ENCODE measurements at places on chromosomes 1 and 21.

DNA sequence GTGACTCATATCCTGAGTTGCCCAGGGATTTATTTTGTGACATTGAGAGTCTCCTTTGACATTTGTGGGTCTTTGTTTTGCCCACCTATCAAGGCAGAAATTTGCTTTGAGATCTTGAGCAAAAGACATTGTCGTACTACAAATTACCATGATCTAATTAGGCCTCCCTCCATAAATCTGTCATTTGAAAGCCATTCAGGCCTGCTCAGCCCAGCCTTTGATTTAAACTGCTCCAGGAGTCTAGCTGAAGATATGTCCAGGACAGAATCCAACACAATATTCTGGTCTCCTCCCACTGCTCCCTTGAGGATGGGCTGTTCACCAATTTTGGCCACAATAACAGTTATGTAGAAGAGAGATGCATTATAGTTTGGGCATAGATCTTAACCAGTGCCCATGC lies 86.7 kb downstream of the PROX1 start:
- no peak for DNase-seq

GRCh38 chr1:229440851-229441537 lies 7.1 kb upstream of the ACTA1 start:
- DNase-seq, result no peak

DNA sequence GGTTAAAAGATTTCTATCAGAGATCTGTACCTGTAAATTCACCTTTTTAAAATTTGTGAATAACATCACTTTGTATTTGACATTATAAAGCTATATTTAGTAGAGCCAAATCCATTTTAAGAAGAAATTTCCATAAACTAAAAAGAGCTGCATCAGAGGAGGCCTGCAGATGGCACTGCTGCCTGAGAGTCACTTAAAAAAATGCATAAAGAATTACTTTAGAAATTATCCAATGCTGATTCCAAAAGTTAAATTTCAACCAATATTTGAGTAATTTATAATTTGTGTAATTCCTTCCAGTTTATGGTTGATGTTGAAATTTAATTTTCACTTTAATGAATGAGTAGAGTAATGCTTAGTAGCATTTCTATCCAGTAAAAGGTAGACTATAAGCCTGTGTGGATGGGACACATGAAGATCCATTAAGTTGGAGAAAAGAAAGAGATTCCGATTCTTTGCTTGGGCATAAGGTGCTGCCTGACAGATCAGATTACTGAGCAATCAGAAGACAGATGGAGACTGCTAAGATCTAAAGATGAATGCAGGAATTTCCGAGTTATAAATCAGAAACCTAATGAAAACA lies 20.7 kb upstream of the RPE65 start:
- no peak for DNase-seq

GRCh38 chr1:164472841-164473240 lies 86.1 kb upstream of the PBX1 start:
- DNase-seq, result no peak

- no peak for DNase-seq
Measured at GRCh38 chr1:110440877-110441276, 10.1 kb upstream of the PROK1 start.

- no peak for DNase-seq
Measured at GRCh38 chr1:61120998-61121397, 38.6 kb downstream of the NFIA start.

DNA sequence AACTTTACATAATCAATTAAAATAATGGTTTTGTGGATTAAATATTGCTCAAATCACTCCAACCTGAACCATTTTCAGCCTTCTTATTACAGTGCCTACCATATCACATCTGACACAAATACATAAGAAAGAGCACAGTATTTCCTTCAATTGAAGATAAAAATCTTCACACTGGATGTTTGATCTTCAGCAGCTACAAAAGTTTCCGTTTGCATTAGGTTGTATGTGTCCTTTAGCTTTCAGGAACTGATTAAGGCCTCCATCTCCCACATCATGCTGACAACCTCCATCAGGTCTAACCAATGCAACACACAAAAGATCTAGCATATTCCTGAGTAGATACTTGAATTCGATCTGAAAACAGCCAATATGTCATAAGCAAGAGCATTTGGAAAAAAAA lies 195.1 kb upstream of the NR5A2 start:
- DNase-seq, result no peak

DNA sequence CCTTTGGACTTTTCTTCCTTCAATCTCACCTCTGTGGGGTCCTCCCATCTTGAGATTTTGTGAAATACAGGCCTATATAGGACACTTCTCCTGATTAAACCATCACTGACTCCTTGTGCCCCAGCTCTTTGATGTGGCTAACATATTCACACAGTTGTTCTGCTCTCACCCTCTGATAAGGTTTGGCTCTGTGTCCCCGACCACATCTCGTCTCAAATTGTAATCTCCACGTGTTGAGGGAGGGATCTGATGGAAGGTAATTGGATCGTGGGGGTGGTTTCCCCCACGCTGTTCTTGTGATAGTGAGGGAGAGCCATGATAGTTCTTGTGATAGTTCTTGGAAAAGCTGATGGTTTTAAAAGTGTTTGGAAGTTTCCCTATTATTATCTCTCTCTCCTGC lies 19.7 kb downstream of the LRRC7 start:
- no peak for DNase-seq

DNA sequence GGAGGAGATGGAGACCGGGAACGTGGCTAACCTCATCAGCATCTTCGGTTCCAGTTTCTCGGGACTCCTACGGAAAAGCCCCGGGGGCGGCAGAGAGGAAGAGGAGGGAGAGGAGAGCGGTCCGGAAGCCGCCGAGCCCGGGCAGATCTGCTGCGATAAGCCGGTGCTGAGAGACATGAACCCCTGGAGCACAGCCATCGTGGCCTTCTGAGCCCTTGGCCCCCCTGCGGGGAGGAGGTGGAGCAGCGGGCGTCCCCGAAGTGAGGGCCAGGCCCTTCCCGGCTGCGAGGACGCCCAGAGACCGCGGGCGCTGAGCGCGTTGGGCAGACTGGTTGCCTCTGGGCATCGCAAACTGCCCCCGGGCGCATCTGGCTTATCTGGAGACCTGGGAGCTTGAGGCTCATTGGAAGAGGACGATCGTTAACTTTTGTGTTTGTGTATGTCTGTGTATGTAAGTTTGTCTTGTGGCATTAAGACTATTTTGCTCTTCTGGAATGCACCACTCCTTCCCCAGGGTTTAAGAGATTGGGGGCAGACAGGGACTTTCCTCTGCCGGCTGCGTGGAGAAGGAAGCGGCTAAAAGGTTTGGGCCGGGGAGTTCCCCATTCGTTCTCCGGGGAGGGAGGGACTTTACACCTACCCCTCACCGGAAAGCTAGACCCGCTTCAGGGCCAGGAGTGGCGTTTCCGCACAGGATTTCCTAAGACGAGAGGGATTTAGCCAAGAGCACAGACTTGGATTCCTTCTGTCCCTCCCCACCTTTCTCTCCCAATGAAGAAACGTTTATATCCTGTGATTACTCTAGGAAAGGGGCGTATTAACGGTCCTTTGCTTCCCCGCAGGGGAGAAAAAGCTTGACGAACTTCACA lies 1.4 kb downstream of the IER5 start:
- peak; percentile 69 for DNase-seq

GRCh38 chr1:245583575-245584330 lies 429.0 kb downstream of the KIF26B start:
- DNase-seq, result no peak

DNA sequence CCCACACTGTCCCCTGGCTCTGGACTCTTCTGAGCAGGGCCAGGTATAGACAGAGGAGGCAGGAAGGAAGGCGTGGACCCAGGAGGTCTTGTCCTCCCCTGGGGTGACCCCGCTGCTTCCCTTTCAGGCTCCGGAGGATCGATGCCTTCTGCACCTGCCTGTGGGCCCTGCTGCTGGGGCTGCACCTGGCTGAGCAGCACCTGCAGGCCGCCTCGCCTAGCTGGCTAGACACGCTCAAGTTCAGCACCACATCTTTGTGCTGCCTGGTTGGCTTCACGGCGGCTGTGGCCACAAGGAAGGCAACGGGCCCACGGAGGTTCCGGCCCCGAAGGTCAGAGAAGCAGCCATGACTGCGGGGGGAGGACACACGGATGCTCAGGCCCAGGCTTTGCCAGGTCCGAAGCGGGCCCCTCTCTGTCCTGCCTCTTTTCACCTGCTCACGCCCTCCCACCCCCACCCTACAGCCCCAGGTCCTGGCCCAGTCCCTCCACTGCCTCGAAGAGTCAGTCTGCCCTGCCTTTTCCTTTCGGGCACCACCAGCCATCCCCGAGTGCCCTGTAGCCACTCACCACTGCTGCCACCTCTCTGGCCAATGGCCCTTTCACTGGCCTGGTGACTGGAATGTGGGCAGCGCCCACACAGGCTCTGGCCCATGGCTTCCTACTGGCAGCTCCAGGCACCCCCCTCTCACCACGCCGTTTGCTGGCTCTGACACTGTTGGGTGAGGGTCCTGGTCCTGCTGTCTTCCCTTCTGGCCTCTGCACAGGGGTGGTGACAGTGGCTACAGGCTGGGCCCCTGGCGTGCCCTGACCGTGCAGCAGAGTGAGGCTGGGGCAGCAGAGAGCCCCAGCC lies 13.5 kb downstream of the TMEM201 start:
- no peak for DNase-seq

- DNase-seq, result no peak
Measured at GRCh38 chr21:31945546-31945945, 72.7 kb downstream of the HUNK start.

DNA sequence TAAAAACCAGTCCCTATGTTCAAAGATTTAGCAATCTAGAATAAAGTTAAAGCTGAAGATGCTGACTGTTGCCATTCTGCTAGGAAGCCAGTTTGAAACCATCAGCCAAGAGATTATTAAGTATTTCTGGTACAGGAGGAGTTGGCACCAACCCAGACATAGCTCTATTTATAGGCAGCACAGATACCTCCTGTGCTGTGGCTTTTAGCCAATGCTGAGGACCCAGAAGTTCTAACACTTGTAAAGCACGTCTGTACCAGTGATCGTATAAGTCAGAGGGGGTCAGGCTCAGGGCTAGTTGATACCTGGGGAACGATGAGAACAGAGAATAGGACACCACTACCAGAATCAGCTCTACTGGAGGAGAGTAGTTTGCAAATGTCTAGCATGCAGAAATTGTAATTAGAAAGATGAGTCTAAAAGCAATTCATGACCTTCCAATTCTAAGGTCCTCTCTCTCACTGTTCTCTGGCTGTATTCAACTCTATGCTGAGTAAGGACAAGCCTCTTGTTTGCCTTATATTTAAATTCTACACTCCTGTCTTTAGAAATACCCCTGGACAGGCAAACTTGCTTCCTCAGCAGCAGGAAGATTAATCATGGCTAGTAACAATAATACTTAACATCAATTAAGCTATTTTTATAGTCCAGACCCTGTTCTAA lies 96.8 kb upstream of the PALMD start:
- DNase-seq, result no peak

- no peak for DNase-seq
Measured at GRCh38 chr21:44626262-44626661, 631 bp upstream of the KRTAP10-9 start.

Data from T-helper 9 cell (primary cell).